ENCODE measurements at places on chromosomes 12 and 14.
A peak's percentile ranks its signal among the peaks of the same experiment; 100 is the strongest.

DNA sequence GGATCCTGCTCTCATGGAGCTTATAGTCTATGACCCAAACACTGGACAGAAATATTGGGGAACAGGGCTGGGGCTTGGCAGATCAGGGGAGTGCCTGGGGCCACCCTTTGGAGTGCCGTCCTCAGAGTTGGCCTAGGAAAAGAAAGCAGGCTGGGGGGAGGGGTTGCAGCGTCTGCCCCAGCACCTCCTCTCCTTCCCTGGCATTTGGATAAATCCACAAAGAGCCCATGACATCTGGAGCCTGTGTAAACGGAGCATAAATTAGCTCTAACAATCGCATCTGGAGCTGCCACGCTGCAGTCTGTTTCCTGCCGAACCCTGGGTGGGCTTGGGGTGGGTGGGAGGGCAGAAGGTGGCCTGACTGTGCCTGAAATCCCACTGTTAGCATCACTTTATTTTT, 63.8 kb downstream of the MVK start:
- no peak for DNase-seq

DNA sequence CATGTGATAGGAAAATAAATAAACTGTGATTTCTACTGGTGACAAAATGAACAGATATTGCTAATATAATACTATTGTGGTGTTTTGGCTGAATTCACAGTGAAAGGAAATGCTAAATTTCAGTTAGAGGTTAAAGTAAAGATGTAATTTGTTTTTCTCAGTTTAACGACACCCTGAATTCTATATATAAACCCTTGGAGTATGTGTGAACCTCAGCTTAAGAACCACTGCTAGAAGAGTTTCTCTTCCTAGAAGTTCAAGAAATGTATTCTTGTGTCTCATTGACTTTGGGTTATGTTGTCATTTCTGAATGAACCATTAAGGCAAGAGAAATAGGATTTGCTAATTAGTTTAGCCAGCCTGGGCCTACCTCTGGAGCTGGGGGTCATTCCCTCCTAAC, 8.2 kb downstream of the FBXO34 start:
- no peak for DNase-seq

DNA sequence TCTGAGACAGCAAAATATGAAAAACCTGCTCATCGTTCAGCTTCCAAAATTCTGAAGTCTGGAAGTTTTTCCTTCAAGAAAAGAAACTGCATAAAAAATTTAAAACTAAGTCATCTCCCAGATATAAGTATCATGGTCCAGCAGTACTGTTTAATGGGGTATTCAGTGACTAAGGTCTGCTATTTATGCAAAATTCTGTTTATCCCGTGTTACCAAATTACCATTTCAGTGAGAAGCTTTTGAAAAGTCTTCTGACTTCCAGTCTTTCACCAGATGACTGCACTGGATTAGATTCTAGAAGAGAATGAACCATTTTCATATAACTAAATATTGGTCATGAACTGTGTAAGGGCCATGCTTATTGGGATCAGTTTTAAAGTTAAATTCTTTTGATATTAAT, 67.9 kb downstream of the TMEM260 start:
- no peak for DNase-seq

GRCh38 chr14:100271247-100271939, 32.4 kb downstream of the YY1 start:
- peak; percentile 29 for DNase-seq

GRCh38 chr14:64688031-64688430, 16.2 kb upstream of the PLEKHG3 start:
- no peak for DNase-seq

- no peak for DNase-seq
Observed at GRCh38 chr14:77310026-77310425, 10.7 kb downstream of the POMT2 start.

DNA sequence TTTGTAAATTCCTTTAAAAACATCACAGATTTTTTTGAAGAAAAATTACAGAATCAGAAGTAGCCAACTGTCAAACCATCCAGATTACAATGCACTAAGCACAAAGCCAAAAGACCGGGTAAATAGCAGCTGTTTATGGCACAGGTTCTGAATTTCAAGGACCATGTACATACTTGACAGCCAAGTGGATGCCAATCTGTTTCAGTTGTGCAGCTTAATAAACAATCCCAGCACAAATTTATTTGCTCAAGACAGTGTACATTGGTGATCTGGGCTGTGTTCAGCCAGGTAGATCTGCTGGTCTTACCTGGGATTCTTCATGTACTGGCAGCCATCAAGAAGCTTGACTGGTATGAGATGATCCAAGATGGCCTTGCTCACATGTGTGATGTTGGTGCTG, 229.8 kb upstream of the FLRT2 start:
- DNase-seq: no peak

GRCh38 chr12:31868965-31869364, 90.2 kb upstream of the RESF1 start:
- no peak for DNase-seq

DNA sequence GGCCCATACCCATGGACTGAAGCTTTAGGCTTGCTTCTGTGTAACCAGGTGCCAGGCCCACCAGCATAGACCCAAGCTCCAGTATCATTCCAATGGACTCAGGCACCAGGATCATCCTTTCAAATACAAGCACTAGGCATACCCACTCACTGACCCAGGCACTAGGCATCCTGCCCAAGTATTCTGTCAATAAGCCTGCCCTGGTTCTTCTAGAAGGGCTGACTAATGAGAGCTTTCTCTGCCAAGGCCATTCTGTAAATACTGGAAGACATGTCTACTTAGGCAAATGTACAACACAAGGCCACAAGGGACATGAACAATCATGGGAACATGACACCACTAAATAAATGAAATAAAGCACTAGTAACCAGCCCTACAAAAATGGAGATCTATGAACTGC, 352.2 kb downstream of the FSCB start:
- no peak for DNase-seq

GRCh38 chr12:90951432-90952105, 3.4 kb downstream of the CCER1 start:
- DNase-seq: no peak

GRCh38 chr12:71230542-71230941, 72.7 kb upstream of the TSPAN8 start:
- no peak for DNase-seq

DNA sequence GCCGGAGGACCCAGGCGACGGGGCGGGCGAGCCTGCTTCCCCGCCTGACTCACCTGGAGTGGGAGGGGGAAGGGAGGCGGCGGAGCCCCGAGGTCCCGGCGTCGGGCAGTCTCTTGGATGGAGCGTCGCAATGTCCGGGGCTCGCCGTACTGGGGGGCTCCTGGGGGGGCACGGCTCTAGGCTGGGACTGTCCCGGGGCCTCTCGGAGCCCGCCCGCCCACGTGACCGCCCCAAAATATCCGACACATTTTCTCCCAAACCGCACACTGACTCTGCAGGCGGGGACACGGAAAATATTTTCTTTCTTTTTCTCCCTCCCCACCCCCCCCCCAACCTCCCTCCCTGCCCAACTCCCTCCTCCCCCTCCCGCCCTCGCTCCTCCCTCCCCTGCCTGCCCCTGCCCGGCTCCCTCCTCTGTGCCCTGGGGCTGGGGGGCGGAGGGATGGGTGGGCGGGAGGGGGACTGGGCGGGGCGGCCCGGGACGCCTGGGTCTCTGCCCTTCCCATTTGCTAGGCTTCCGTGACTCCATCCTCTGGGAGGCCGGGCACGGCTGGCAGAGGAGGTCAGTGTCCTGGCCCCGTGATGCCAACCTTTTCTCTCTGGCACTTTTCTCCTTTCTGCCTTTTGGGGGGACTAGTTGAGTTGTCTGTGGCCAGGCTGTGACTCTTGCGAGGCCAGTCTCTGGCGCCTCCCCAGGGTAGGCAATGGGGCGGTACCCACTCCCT, at the start of gene RARG:
Gene RARG, minus strand, starts transcription at position 289 of the 725 bp plus-strand sequence. CDS start 4,664 bp downstream, outside the sequence.
- DNase-seq: peak; percentile 65

GRCh38 chr14:61153914-61154545, 127.1 kb downstream of the TMEM30B start:
- DNase-seq: no peak

DNA sequence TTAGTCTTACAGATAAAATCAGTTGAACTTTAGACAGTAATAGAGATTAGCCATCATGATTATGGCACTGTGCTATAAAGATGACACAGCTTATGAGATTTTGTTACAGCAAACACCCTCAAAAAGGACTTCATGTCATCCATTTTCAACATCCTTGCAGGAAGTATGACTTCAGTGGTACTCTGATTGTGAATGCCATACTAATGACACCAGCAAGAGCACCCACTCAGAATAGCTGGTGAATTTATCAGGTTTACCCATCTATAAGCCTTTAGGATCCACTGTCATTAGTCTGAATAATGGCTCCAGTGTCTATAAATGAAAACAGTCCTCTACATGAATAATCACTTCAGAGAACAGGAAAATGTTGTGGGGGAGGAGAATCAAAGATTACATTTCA, 615.2 kb downstream of the RPS29 start:
- DNase-seq: no peak

GRCh38 chr12:48780381-48781025, 8.4 kb downstream of the ADCY6 start:
- no peak for DNase-seq

DNA sequence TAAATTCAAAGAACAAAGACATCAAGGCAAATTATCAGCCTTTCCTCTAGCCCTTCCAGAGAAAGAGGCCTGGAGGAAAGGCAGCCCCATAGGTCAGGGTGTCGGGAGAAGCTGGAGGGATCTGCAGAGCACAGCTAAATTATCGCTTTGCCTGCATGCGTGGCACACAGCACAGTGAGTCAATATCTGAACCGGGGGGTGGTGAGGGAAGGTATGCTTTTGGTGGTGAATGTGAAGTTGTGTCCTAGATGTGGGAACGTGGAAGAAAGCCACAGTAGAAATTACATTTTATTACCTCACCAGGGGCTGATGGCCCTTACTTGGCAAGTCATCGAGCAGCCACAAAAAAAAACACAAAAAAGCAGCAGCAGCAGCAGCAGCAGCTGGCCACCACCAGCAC, 243.2 kb downstream of the EGLN3 start:
- DNase-seq: no peak

- no peak for DNase-seq
Observed at GRCh38 chr12:84075991-84076390, 836.6 kb downstream of the SLC6A15 start.

DNA sequence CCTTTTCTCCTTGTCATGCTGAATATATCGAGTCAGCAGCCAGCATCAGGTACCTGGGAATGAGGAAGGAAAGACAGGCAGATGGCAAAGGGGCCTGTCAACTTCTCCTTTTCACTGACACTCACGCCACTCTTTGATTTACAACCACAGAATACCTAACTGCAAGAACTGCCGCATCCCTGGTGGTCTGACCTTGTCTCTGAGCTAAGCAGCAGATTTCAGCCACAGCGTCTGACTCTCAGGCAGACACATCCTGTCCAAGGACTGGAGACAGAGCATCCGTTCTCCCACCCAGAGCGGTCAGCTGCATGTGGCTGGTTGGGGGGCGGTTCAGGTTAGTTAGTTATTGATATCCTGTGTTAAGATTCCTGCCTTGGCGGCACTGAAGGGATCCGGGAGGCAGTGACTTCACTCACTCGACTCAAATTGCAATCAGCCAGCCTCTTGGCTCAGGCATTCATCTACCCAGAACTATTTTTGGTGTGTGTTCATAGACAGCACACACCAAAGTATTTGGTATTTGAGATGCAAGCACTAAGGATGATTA, 11.2 kb upstream of the MAP1LC3B2 start:
- no peak for DNase-seq

DNA sequence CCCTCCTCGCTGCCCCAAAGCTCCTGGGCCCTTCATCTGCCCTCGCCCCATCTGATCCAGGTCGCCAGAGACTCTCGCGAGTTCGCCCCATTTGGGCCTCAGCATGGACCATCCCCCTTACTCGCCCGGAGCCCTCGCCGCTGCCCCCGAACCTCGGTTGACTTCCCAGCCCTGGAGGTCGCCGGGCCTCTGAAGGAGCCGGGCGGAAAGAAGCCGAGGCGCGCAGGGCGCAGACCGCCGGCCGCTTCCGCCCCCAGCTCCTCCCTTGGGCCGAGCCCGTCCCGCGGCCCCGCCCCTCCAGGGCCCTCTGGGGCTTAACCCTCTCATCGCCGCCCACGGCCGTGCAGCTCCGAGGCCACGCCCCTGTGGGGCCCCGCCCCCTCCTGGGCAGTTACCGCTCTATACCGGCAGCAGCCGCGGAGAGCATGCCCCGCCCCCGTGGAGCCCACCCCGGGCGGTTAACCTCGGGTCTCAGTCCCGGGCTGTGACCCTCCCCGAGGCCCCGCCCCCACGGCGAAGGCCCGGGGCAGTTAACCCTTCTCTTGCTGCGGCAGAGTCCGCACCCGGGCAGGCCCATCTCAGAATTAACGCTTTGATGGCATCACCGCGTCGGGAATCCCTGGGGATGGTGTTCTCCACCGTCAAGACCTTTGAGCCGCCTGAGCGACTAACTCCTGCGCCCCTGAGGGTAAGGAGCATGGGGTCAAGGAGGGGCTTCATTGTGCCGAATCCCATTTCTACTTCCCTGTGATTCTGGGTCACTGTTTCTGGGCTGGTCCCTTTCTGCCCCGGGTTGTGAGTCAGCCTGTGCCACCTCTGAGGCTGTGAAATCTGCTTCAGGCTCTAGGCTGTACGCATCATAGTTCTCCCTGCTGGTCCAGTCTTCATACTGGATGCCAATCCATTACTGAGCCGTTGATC, at the start of gene SPSB2:
Gene SPSB2, minus strand, starts transcription at position 210 of the 921 bp plus-strand sequence. CDS start 402 bp downstream, outside the sequence.
- DNase-seq: peak; percentile 99

- DNase-seq: no peak
Observed at GRCh38 chr12:69469854-69470188, 367 bp upstream of the FRS2 start.

DNA sequence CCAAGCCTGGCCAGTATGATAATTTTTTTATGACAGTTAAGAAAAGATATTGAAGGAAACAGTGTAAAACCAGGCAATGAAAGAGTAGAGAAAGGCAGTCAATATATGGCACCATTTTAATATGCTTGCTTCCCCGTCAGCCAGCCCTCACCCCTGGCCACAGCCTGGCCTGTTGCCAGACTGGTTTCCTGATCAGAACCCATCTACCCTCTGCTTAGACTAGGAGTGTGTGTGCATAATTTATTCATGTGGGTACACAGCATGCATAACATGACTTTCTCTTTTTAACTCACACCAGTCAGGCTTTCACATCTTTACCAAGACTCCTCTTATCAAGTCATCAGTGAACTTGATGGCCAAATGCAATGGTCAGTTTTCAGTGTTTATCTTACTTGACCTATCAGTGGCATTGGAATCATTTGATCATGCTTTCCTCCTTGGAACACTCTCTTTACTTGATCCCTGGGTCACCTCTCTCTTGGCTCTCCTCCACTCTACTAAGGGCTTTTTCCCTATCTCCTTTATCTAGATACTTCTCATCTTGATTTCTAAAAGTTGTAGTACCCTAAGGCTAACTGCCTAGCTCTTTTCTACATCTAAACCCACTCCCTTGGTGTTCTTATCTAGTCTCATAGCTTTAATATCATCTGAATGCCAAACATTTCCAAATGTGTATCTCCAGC, 10.0 kb upstream of the GPR19 start:
- peak; percentile 65 for DNase-seq

DNA sequence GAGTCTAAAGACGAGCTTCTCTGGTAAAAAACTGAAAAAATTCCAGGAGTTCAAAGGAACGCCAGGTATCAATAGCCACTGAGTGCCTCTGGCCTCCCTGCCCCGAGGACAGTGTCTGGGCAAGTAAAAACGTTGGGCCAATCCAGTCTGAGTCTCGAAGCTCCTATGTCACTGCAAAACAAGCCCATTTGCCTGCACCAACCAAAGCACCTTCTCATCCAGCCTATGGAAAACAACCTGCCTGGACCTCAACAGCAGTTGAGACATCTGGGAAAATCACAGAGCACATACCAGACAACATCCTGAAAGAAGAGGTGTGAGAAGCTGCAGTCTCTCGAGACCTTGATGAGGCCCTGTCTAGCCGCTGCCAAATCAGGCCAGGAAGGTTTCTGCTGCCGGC, 56.6 kb downstream of the RNF34 start:
- no peak for DNase-seq

GRCh38 chr12:99121546-99121945, 476.5 kb downstream of the APAF1 start:
- no peak for DNase-seq
